ENCODE measurements at places on chromosomes 2 and 18.
A peak's percentile ranks its signal among the peaks of the same experiment; 100 is the strongest.

- H3K27ac ChIP-seq, result no peak overlapping the region
- no peaks in the 10 kb centered on the region for H3K36me3 ChIP-seq
- no peak for DNase-seq
- H3K4me3 ChIP-seq, result no peak overlapping the region
Measured at GRCh38 chr18:305003-305501, 37.2 kb upstream of the THOC1 start.

- H3K4me1 ChIP-seq, result no peaks in the 10 kb centered on the region
- no peak for DNase-seq
- H3K36me3 ChIP-seq, result no peaks in the 10 kb centered on the region
- H3K27ac ChIP-seq, result no peak overlapping the region
- H3K27me3 ChIP-seq, result no peaks in the 10 kb centered on the region
- no peak overlapping the region for H3K4me3 ChIP-seq
Measured at GRCh38 chr2:106867196-106867953, 18.6 kb downstream of the ST6GAL2 start.

GRCh38 chr2:77009307-77009706, 512.9 kb downstream of the LRRTM4 start:
- H3K4me3 ChIP-seq, result no peak overlapping the region
- no peaks in the 10 kb centered on the region for H3K4me1 ChIP-seq
- no peak for DNase-seq
- no peaks in the 10 kb centered on the region for H3K27me3 ChIP-seq
- no peaks in the 10 kb centered on the region for H3K36me3 ChIP-seq
- H3K27ac ChIP-seq, result no peak overlapping the region

GRCh38 chr2:6776125-6776524, 89.6 kb downstream of the CMPK2 start:
- no peak for DNase-seq
- H3K4me3 ChIP-seq, result no peak overlapping the region
- H3K27ac ChIP-seq, result no peak overlapping the region
- H3K4me1 ChIP-seq, result peaks cover 4% of the 10 kb centered on the region

- H3K27me3 ChIP-seq, result no peaks in the 10 kb centered on the region
- H3K4me3 ChIP-seq, result no peak overlapping the region
- no peak overlapping the region for H3K27ac ChIP-seq
Measured at GRCh38 chr2:187922846-187923245, 368.6 kb upstream of the TFPI start.

GRCh38 chr18:11981192-11981542, at the start of gene IMPA2:
TSS of gene IMPA2 (plus strand) at chr18:11981507. CDS start at chr18:11981670, 163 bp downstream.
- no peaks in the 10 kb centered on the region for H3K36me3 ChIP-seq
- peaks cover 6% of the 10 kb centered on the region for H3K4me1 ChIP-seq
- DNase-seq, result no peak
- peak within 1 kb of the TSS; percentile 71 for H3K4me3 ChIP-seq
- peak within 1 kb of the TSS; percentile 29 for H3K27ac ChIP-seq

- no peaks in the 10 kb centered on the region for H3K36me3 ChIP-seq
- no peak overlapping the region for H3K4me3 ChIP-seq
- no peak for DNase-seq
- H3K27me3 ChIP-seq, result no peaks in the 10 kb centered on the region
- H3K27ac ChIP-seq, result no peak overlapping the region
- no peaks in the 10 kb centered on the region for H3K4me1 ChIP-seq
Measured at GRCh38 chr2:192413812-192414681, 219.3 kb upstream of the TMEFF2 start.

DNA sequence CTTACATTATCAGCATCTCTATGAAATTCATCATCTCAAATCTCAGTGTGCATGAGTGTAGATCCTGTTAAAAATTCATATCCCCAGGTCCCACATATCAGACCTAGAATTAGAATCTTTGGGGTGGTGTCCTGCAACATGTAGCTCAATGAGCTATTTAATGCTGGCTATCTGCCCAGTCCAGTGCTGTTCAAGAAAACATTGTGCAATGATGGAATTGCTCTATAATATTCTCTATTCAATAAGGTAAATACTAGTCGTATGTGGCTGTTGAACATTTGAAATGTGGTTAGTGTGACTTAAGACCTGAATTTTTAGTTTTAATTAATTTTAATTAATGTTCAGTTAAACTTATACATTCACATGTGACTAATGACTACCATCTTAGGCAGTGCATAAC, 127.4 kb downstream of the NOL4 start:
- no peak overlapping the region for H3K4me3 ChIP-seq
- H3K27me3 ChIP-seq, result no peaks in the 10 kb centered on the region
- no peaks in the 10 kb centered on the region for H3K4me1 ChIP-seq
- H3K27ac ChIP-seq, result no peak overlapping the region
- no peak for DNase-seq
- no peaks in the 10 kb centered on the region for H3K36me3 ChIP-seq

DNA sequence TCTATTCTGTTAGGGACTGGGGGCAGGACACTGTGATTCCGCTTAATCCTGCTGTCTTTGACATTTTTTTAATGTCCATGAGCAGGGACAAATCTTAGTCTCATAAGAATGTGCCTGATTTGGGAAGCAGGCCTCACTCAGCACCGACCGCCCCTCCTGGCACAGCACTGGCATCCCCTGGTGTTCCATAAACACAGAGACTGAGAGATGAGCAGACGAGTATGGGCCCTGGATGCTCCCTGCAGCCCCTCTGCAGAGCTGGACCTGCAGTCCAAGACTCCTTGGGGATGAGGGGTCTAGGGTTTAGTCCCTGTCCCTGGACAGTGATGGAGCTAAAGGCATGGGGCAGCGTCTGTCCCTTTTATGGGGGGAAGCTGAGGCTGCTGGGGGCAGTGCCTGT, 81.6 kb downstream of the NDUFA10 start:
- DNase-seq, result no peak
- peaks cover 11% of the 10 kb centered on the region for H3K4me1 ChIP-seq
- H3K27me3 ChIP-seq, result no peaks in the 10 kb centered on the region
- no peaks in the 10 kb centered on the region for H3K36me3 ChIP-seq

- H3K27me3 ChIP-seq, result no peaks in the 10 kb centered on the region
- no peaks in the 10 kb centered on the region for H3K36me3 ChIP-seq
- no peaks in the 10 kb centered on the region for H3K4me1 ChIP-seq
- no peak for DNase-seq
- no peak overlapping the region for H3K27ac ChIP-seq
Measured at GRCh38 chr2:204886713-204887112, 341.4 kb downstream of the PARD3B start.

GRCh38 chr2:22444281-22444680, 940.7 kb upstream of the KLHL29 start:
- H3K36me3 ChIP-seq, result no peaks in the 10 kb centered on the region
- H3K27me3 ChIP-seq, result no peaks in the 10 kb centered on the region
- H3K27ac ChIP-seq, result no peak overlapping the region
- no peak for DNase-seq
- no peak overlapping the region for H3K4me3 ChIP-seq

- no peaks in the 10 kb centered on the region for H3K36me3 ChIP-seq
- H3K27ac ChIP-seq, result no peak overlapping the region
- DNase-seq, result no peak
Measured at GRCh38 chr18:52903857-52904256, 563.9 kb downstream of the DCC start.

GRCh38 chr2:67871686-67872412, 191.0 kb downstream of the C1D start:
- no peaks in the 10 kb centered on the region for H3K36me3 ChIP-seq
- H3K27ac ChIP-seq, result no peak overlapping the region
- no peak for DNase-seq
- H3K27me3 ChIP-seq, result no peaks in the 10 kb centered on the region

DNA sequence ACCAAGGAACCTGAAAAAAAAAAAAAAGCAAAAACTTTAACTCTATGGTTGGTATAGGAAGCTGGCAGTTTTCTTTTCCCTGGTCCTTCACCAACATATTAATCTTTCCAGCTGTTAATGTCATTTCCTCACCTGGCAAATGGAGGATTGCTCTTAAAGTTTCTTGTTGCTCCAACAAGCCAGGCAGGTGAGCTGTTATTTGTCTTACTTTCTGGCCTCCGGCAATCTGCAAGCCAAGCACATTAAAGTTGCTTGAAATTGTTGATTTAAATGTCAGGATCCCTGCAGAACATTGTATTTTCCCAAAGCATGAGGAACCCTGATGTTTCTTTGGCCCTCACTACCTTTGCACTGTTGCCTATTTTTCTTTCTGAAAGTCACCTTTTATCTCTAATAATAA, 664.9 kb downstream of the METTL4 start:
- no peak overlapping the region for H3K27ac ChIP-seq
- no peak for DNase-seq
- H3K4me3 ChIP-seq, result no peak overlapping the region
- H3K27me3 ChIP-seq, result no peaks in the 10 kb centered on the region

Data from effector memory CD4-positive, alpha-beta T cell (primary cell).